CD14-positive monocyte (primary cell): ENCODE measurements at places on chromosomes 4 and X. TPM values are rescaled to one million over a fixed set of nuclear protein-coding genes. Genes with fewer than 3 reads are reported as not detected.
A peak's percentile ranks its signal among the peaks of the same experiment; 100 is the strongest.

GRCh38 chrX:96705905-96706304 lies 21.3 kb downstream of the DIAPH2 start:
- DNase-seq, result no peak

PIR gene
- polyA plus RNA-seq, result not detected

GRCh38 chr4:122728856-122729255 lies 3.6 kb upstream of the BBS12 start:
- no peak for DNase-seq

- no peak for DNase-seq
These were observed 550.5 kb upstream of the BOD1L1 start for GRCh38 chr4:14177987-14178386.

- DNase-seq, result no peak
These were observed 22.8 kb upstream of the ARHGAP24 start for GRCh38 chr4:85452058-85452731.

GRCh38 chr4:174394915-174395314 lies 111.2 kb downstream of the CEP44 start:
- DNase-seq, result no peak

DNA sequence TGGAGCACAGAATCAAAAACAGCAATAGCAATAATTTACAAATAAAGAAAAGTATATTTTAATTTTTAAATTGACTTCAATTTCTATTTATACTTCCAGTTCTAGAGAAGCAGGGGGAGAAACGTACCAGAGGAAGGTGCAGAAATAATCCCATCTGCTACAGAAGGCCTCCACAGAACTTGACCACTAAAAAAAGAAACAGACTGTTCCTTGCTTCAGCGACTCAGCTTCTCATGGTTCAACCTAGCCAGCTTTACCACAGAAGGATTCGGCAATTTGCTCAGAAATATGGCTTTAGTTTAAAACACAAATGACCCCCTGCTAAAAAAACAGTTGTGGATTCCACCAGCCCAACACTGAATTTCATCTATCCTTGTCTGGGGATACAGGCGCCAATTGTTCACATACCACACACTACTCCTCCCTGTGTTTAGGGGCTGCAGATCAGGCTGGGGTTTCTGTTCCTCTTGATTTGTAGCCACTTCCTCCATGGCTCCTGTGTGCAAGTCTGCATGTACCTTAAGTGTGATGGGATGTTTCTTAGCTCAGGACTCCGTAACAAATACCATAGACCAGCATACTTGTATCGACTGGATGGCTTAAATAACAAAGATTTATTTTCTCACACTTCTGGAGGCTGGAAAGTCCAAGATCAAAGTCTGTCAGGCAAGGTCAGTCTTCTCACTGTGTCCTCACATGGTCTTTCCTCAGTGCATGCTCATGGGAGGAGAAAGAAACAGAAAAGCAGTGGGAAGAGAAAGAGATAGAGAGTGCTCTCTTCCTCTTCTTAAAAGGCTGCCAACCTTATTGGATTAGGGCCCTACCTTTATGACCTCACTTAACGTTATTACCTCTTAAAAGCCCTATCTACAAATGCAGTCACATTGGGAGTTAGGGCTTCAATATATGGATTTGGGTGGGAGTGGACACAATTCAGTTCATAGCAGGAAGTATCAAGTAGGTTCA lies 79.1 kb downstream of the AMOT start:
- peak; percentile 24 for DNase-seq

DNA sequence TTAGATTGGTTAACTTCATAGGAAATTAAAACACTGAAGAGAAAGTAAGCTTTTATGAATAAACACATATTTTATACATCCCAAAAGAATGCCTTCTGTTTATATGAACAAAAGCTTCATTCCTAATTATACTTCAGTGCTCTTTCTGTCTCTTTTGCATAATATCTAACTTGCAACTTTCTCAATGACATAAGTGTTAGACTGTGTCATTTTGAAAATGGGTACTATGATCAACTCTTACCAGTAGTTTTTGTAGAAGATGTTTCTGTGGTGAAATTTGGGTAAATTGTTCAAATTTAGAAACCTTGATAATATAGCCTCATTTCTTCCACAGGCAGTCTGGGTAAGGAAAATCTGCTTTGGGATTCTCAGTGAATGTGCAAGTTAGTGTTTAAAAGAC lies 991.4 kb downstream of the CCSER1 start:
- no peak for DNase-seq

DNA sequence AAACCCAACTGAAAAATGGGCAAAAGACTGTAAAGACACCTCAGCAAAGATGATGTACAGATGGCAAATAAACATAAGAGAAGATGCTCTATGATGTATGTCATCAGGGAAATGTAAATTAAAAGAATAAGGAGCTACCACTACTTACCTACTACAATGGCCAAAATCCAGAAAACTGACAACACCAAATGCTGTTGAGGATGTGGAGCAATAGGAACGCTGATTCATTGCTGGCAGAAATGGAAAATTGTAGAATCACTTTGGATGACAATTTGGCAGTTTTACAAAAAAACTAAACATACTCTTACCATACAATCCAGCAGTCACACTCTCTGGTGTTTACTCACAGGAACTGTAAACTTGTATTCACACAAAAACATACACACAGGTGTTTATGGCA lies 222.3 kb upstream of the LDB2 start:
- DNase-seq, result no peak

- no peak for DNase-seq
These were observed 4.7 kb upstream of the MSX1 start for GRCh38 chr4:4854649-4855295.

CT45A1 gene
- polyA plus RNA-seq, result not detected

PPP1R2C gene
- polyA plus RNA-seq, result not detected

GRCh38 chr4:45102716-45103115 lies 376.4 kb upstream of the GNPDA2 start:
- no peak for DNase-seq

GRCh38 chrX:20435913-20436312 lies 169.2 kb upstream of the RPS6KA3 start:
- DNase-seq, result no peak

DNA sequence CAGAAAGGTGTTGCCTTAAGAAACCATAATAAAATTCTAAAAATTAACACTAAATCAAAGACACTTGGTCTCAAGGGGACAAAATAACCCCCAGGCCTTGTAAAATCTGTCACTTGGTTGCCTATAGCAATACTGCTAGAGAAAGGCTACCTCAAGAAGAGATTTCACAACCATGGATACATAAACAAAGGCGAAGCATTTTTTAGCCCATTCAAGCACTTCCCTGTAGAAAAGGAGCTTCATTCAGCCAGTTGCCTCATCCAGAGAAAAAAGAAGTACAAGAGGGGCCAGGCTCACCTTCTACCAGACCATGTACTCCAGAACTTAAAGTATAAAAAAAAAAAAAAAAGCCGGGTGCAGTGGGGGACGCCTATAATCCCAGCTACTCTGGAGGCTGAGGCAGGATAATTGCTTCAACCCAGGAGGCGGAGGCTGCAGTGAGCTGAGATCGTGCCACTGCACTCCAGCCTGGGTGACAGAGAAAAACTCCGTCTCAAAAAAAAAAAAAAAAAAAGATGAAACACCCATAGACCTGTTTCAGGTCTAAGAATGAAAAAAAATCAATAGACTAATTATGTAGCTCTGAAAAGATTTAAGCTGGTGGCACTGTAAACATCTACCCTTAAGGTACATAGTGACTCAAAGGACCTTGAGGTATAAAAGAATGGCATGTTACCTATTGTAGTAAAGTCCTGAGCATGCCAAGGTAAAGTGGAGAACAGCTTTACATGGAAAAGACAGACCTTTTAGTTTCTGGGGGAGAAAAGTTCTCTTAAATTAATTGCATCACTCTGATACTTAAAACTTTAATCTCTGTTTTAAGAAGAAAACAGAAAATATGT lies 18.0 kb downstream of the RUFY3 start:
- peak; percentile 55 for DNase-seq

DNA sequence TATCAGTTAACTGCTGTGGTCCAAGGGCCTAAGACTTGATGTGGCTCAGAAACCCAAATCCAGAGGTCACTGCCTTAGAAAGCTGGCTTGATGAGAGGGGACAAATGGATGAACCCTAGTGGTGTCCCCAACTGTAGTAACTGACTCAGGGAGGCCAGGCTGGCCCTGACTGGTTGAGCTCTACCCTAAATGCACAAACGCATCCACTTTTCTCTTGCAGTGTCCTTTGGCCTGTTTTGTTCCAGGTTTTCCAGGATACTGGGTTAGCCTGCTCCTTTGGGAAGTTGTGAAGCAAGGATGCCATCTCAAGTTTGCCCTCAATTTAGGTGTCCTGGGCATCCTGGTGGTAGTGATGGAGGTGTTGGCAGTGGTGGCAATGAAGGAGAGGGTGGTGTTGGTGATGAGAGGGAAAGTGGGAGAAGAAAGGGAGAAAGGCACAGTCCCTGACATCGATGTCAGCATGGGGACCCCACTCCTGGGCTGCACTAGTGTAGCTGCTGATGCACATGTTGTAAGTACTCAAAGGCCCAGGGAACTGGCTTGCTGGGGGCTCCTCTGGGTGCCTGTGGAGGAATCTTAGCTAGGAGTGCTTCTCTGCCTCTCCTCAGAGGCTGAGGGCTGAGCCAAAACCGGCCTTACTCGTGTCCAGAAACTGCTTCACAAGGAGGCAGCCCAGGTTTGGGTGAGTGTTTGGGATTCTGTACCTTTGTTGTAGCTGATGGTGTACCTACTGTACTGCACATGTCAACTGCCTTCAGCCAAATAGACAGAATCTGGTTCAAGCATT lies 2.9 kb upstream of the HAND2 start:
- no peak for DNase-seq

ZBTB33 gene
- 10.6 TPM for polyA plus RNA-seq

DNA sequence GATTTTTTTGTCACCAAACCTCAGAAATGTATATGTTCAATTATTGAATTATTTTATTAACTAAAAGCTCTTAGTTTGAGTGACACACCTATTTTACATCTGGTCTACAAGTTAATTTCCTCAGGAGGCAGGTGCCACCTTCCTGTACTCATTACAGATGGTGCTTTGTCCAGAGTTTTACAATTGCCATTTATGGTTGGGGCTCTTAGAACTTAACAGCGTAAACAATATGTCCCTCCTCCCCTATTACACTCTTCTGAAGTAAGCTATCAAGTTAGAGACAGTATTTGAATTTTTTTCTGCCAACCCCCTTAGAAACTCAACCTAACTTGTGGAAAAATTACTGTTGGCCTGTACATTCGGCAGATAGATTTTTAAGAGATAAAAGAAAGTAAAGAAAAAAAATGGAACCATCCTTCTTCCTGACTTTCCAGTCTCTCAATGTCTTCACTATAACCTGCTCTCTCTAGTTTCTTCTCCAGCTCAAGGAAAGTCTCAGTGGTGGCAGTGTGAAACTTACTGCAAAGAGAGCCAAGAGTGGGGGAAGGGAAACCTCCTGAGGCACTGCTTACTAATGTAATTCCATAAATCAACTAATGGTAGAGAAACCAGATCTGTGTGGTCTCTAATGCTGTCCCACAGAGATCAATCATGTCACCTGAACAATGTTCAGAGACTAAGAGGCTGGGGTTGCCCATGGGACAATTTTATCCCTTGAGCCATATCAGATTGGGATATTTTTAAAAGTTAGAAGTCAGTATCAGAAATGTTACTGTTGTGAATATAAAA lies 7.8 kb downstream of the CXXC4 start:
- DNase-seq, result no peak

DNA sequence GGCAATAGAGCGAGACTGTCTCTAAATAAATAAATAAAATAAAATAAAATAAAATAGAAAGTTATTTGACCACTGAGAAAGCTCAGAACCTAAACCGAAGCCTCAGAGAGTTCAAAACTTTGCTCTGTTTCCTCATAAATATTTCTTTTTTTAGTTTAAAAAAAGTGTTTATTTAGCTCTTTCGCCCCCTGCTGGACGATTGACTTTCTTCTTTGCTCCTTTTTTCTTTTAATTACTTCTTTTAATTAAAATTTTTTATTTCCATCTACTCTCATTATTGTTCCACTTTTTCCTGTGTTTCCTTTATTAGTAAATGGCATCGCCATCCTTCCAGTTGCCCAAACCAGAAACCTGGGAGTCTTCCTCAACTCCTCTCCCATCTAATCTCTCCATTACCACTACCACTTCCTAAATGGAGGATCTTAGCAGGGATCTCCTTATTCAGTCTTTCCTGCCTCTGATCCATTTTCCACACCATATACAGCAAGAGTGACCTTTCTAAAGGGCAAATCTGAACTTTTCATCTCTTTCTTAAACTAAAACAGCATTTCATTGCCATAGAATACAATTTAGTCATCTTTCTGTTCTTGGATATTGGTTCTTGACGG lies 728 bp upstream of the IL13RA2 start:
- no peak for DNase-seq

- DNase-seq, result no peak
These were observed 305.4 kb downstream of the PRDM5 start for GRCh38 chr4:120617171-120617570.

FGA gene
- not detected for polyA plus RNA-seq

GRCh38 chr4:182969651-182970279 lies 52.6 kb upstream of the DCTD start:
- no peak for DNase-seq

VEGFC gene
- not detected in 2 replicates for polyA plus RNA-seq

DNA sequence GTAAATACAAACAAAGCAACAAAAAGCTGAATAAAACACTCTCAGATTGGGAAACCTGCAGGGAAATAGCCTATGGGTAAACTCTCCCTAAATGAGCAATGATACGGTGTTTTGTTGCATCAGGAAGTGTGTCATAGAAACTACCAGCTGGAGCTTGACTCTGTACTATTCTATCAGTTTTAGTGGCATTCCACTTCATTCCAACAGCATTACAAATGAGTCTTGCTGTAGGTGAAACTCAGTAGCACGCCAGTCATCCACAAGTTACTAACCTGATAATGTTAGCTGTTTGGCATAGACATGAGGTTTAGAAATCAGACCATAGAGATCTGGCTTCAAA lies 24.9 kb downstream of the FGFBP1 start:
- DNase-seq, result no peak

- DNase-seq, result no peak
These were observed 110.3 kb upstream of the MAP3K15 start for GRCh38 chrX:19625612-19626011.

MAGEA11 gene
- not detected in 2 replicates for polyA plus RNA-seq

SYNPO2 gene
- not detected for polyA plus RNA-seq

DNA sequence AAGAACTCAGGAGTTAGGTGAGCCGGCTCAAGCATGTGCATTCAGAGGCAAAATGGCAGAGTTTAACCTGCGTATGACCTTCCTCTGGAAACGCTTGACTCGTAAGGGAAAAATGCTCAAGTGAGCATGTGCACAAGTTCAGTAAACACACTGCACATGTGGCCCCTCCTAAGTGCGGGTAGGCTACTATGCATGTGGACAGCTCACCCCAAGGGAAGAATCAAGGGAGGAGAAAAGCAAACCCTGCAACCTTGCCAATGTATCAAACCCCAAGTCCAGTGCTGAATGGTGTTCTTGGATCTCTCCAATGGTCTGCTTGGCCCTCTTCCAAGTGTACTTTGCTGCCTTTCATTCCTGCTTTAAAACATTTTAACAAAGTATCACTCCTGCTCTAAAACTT lies 407.1 kb downstream of the ADAM29 start:
- DNase-seq, result no peak

DNA sequence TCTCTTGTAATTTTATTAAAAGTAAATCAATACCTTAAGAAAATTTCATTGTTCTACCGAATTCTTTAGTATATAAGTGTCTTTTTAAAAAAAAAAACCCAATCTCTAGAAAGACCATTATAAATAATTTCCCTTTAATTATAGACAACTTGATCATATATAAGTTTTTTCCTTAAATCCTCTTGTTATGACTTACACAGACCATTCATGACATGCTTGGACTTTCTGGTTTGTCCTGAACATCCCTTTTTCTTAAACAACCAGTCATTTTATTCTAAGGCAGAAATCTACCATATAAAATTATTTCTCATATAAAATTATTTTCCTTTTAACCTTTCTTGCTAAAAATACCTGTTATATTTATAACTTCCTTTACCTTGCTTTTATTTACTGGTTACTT lies 15.4 kb upstream of the FHDC1 start:
- no peak for DNase-seq

PNCK gene
- not detected for polyA plus RNA-seq
